ENCODE measurements at places on chromosomes 16 and 17.

GRCh38 chr16:80947708-80948625 is 58.7 kb downstream of the CMC2 start:
- DNase-seq, result no peak

DNA sequence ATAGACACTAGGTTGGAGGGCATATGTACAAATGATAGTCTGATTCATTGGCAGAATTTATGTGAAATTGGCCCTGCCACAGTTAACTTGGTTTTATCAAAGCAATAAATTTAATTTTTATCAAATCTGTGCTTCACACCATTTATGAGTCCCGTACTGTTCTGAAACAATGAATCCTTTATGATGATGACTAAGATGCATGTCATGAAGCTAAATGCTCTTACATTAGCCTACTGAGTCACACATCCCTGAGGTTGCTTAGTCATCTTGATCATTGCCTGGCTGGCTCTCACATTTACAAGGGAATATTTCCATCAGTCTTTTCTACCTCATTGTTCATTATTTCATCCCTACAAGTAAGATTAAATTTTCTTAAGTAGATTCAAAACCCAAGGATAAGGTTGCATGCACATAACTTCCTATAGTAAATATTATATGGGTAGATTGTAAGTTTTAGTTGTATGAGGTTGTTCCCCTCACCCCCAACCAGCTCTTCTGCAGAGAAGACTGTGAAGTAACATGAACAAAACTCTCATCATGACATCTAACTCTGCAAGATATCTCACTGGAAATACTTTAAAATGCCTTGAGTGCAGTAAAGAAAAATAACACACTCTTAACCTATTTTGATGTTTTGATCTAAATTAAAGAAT is 170.7 kb downstream of the CYB561 start:
- DNase-seq, result peak; percentile 94

- DNase-seq, result no peak
Observed at GRCh38 chr17:82370471-82371332, 863 bp upstream of the UTS2R start.

GRCh38 chr17:62781356-62781755 is 26.8 kb downstream of the MARCHF10 start:
- DNase-seq, result no peak

DNA sequence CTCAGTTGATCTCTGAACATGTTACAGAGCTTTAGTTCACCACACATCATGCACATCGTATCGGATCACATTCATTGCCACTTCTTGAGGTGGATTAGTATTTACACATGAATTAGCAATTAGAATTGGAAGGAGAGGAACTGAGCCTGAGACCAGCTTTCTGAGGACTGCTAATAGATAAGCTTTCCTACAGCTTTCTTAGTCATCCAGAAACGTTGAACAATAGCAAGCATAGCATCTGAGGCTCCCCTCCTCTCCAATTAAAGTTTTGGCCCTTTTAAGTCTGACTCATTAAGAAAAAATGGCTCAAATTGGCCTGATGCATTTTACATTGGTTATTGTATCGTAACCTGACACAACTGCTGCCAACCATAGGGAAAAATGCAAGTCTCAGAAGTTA is 1130.4 kb downstream of the CDH8 start:
- no peak for DNase-seq

DNA sequence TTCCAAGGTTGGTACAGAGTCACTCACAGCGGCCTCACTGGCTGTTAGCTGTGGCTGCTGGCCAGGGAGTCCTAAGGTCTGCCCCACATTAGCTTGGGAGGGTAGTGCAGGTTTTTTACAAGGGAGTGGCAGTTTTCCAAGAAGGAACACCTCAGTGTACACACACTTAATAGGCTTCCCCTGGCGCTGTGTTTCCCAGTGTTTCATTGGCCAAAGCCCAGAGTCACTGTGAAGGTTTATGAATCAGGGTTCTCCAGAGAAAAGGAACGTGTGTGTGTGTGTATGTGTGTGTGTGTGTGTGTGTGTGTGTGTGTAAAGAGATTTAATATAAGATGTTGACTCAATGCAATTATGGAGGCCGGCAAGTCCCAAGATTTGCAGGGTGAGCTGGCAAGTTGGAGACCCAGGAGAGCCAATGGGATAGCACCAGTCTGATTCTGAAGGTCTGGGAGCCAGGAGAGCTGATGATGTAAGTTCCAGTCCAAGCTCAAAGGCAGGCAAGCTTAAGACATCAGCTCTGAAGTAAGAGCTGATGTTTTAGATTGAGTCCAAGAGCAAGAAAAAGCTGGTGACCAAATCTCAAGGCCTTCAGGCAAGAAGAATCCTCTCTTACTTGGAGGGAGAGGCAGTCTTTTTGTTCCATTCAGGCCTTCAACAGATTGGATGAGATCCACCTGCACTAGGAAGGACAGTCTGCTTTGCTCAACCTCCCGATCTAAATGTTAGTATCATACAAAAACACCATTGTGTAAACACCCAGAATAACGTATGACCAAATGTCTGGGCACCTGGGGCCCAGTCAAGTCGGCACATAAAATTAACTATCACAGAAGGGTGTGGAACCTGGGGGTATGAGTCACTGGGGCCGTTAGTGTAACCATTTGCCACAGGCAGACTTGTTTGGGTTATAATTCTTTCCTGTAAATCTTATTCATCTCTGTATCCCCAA is 206.8 kb downstream of the PRKCA start:
- DNase-seq, result peak; percentile 87

DNA sequence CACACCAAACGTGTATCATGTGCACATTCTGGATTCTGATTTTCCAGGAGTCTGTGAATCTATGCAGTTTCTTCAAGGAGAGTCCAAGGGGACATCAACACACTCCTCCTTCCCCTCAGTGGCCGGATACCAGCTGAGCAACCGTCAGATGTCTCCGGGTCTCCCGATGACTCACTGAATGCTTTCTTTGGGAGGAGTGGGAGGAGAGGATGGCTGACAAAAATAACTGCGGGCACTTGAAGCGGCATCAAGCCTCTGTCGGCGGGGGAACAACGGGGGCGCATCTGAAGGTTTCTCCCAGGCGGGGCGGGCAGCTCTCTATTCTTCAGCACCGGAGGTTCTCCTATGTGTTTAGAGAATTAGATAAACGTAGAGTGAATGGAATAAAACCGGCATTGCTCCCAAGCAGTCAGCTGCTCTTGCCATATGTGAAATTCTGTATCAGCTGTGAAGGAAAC is 24.6 kb upstream of the LRRC75A start:
- no peak for DNase-seq

GRCh38 chr17:11330006-11330405 is 89.0 kb downstream of the SHISA6 start:
- no peak for DNase-seq

- DNase-seq, result no peak
Observed at GRCh38 chr16:11392041-11392581, 46.9 kb downstream of the RMI2 start.

DNA sequence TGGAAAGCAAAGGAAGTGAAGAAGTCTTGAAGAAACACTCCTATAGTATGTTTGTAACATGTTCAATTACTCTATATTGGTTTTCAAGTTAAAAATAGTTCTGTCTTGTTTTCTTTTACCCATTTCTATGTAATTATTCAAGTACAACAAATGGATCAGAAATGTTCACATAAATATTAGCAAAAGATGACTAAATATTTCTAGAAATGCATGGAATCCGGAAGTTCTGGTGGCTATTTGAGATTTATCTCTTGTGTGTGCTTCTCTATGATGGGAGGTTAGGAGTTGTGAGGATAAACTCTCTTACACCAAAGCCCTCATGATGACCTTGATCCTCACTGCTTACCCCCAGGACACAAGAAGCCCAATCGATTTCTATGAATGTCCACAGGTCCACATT is 237.5 kb downstream of the CDH8 start:
- DNase-seq, result no peak

GRCh38 chr16:31083981-31084380 is 4.8 kb downstream of the PRSS53 start:
- no peak for DNase-seq

DNA sequence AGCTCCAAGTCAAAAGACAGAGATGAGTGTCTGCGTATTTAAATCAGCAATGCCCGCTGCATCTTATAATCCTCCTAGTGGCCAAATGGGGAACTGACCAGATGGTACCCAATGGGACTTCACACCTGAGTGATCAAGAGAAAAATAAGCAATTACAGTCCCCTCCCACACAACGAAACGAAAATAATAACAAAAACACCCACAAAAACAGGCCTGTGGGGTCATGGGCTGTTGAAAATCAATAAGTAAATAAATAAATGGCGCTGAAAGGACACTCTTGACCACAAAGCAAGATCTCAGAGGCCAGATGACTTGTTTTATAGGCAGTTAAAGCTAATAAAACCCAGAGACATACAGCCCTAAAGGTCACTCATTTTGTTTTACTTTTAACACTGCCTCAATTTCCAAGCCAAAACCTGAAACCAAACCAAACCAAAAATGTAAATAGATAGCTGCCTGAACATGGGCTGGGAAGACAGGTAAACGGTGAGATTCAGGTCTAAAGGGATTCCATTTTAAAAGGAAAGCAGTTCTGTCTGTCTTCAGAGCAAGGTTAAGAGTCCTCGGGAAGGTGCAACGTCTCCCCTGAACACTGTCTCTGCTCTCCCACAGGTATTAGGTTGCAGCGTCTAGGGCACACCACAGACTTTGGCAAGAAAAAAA is 1.3 kb downstream of the ZNF821 start:
- no peak for DNase-seq

- no peak for DNase-seq
Observed at GRCh38 chr16:66705790-66706505, 9.4 kb upstream of the CMTM4 start.

GRCh38 chr16:57304169-57305061 is 19.9 kb upstream of the PLLP start:
- peak; percentile 28 for DNase-seq

- DNase-seq, result peak; percentile 46
Observed at GRCh38 chr16:69711115-69711740, 15.1 kb downstream of the NQO1 start.

DNA sequence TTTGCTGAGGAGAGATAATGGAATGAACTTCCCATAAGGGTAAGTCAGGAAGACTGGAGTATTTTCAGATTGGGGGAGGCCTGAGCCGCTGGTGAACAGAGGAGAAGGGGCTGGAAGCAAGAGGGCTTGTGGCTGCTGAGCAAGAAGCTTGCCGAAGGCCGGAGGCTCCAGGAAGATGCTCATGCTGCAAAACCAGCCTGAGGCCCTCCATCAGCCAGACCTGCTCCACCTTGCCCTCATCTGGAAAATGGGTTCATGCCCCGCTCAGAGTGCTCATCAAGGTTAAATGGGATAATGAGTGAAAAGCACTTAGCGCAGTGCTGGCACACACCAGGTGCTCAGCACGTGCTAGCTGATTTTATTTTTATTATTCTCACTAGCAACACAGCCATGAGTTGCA is 5.5 kb upstream of the ASGR1 start:
- no peak for DNase-seq

- DNase-seq, result peak; percentile 13
Observed at GRCh38 chr16:69132424-69133252, at the start of the genes CHTF8 and UTP4. Gene CHTF8 (minus strand): TSS chr16:69132588. CDS start chr16:69121458, 11,130 bp downstream. Gene UTP4 (plus strand): TSS chr16:69132649. CDS start chr16:69133460, 811 bp downstream.

DNA sequence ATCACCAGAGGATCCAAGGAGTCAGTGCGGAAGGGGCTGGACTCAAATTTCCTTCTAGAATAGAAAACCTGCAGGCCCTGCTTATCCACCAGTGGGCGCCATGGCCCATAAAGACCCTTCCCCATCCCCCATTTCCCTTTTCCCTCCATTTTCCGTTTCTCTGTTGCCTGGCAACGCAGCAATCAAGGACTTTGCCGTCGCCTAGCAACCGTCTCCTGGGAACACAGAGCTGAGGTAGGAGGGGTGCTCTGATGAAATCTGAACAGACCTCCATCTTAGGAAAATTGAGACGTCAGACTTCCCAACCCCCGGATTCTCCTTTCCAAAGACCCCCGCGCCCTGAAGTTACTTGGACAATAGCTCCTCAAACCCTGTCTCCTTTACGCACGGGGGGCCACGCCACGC is 5.7 kb downstream of the DLG4 start:
- DNase-seq, result no peak

Measured in AG09309 (cell line).